GM23338 (cell line): ENCODE measurements at places on chromosomes 7 and 10. TPM values are rescaled to one million over a fixed set of nuclear protein-coding genes. Genes with fewer than 3 reads are reported as not detected.

DNA sequence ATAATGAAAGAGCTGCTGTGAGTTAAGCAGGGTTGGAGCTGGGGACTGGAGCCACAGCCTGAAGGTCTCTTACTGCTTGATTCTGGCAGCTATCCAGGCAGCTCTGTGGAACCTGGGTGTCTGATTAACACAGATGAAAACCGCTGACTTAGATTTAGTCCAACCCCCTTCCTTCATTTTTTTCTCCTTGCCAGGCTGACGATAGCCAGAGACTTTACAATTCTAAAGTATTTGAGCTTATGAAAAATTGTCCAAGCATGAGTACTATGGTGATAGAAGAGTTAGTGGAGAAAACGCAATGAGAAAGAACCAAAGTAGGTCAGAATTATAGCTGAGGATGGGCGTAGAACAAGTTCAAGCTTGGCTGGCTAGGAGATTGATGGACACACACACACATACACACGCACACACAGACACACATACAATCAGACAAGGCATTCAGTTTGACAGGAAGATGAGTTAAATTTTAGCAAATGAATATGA is 13.5 kb upstream of the GPR85 start:
- DNase-seq: no peak

Gene GIMAP1
- not detected in 2 replicates for total RNA-seq

GRCh38 chr10:109698086-109698485 is 225.2 kb downstream of the XPNPEP1 start:
- no peak for DNase-seq

- DNase-seq: no peak
Observed at GRCh38 chr10:117936566-117936965, 110.2 kb downstream of the RAB11FIP2 start.

GRCh38 chr7:8605221-8605620 is 171.8 kb downstream of the NXPH1 start:
- no peak for DNase-seq

Gene EBLN1
- not detected in 2 replicates for total RNA-seq

Gene TRA2A
- total RNA-seq: 82.6 and 118 TPM in 2 replicates

DNA sequence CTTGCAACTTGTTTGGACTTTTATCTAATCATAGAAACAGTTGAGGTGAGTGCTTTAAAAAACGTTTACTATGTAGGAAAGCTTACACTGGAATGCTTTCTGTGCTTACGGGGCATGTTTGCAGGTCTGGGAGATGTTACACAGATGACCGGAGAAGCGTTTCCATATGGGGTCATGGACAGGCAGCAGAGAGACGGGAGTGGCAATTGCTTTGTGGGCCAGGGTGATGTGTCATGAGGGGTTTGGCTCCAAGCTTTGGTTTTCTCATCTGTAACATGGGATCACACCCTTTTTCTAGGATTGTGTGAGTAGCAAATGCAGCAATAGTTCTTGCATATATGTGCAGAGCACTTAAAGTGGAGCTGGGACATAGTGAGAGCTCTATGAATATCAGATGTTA is 174.8 kb upstream of the MKI67 start:
- no peak for DNase-seq

DNA sequence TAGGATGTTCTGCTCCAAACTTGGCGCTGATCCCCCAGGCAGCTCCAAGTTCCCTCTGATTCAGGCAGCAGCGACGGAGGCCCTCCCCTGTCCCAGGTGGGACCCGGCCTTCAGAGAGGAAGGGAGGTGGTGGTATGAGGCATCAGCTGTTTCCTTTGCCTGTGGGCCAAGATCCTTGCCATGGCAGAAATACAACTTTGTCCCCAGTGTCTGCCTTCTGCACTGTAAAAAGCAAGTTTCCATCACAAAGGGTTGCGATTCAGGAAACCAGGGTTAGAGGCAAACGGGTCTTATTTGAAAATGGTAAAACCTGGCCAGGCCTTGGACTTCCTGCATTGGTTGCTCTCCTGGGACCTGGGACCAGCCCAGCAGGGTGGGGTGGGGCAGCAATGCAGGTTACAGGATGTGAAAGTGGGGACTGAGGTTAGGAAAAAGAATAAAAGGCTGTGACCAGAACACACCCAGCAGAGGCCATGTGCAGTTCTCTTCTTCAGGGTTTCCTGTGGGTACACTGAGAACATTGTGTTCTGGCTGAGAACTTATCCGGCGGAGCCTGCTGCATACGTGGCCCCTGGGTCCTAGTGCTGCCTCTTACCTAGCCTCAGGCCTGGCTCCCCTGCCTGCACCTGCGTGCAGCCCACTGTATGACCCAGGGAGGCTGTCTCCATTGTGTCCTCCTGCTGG is 25.1 kb upstream of the DDIT4 start:
- DNase-seq: peak; percentile 76

DNA sequence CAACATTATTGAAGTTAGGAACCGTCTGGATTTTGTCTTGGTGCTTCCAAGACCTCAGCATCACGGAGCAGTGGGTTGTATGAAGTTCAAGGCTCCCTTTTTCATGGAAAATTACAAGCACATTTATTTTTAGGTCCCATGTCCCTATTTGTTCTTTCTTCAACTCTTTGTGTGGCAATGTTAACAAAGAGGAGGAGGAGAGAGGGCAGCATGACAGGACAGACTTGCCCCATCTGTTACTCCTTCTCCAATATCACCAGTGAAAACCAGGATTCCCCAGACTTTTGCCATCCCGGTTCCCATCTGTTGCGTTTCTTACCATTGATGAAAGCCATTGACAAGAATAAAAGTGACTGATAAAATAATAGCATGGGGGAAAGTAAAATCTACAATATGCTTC is 28.6 kb downstream of the EEPD1 start:
- DNase-seq: no peak

DNA sequence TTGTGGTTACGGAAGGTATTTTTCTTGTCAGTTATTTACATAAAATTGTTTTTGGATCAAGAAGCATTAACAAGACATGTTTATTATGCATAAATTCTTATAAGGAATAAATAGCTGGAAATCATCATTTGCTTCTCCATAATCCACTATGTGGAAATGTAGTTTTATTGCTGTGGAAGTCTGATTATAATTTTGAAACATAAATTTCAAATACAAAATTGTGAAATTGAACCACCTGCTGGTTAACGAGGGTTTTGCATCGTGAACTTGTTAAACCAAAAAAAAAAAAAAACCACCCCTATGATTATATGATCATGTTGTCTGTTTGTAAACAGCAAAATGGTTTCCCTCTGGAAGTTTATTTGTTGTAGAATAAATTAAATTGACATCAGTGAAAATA is 25.9 kb downstream of the ABRAXAS2 start:
- DNase-seq: peak; percentile 45

GRCh38 chr10:11670381-11670780 is 58.9 kb upstream of the USP6NL start:
- DNase-seq: no peak

DNA sequence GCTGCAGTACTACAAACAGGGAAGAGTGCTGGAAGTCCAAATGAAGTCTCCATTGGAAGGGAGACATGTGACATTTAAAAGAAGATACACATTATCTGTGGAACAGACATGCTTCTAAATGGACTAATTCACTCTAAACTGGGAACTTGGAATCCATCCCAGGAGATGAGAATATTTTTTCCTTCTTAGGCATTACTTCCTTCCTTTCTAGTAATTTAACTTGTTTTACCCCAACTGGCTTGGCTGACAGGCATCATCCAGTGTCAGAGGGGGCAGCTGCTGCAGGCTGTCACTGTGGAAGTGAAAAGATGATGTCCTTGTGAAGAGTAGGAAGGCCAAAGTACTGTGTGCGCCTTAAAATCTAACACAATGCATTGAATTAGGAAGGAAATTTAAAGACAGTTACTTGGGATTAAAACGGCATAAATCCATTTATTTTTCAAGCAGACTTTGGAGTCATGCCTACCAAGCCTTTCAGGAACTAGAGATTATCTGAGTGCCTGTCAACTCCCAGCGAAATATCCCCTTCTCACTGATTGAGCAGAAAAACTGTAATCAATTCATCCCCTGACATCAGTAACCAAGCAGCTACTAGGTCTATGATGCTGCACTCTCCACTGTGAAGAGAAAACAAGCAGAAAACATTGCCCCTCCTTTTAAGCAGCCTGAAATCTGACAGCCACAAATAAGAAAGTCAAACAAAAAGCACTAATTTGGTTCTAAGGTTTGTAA is 161.2 kb downstream of the DGKI start:
- no peak for DNase-seq

GRCh38 chr10:72694476-72695369 is 2.8 kb downstream of the MCU start:
- no peak for DNase-seq

DNA sequence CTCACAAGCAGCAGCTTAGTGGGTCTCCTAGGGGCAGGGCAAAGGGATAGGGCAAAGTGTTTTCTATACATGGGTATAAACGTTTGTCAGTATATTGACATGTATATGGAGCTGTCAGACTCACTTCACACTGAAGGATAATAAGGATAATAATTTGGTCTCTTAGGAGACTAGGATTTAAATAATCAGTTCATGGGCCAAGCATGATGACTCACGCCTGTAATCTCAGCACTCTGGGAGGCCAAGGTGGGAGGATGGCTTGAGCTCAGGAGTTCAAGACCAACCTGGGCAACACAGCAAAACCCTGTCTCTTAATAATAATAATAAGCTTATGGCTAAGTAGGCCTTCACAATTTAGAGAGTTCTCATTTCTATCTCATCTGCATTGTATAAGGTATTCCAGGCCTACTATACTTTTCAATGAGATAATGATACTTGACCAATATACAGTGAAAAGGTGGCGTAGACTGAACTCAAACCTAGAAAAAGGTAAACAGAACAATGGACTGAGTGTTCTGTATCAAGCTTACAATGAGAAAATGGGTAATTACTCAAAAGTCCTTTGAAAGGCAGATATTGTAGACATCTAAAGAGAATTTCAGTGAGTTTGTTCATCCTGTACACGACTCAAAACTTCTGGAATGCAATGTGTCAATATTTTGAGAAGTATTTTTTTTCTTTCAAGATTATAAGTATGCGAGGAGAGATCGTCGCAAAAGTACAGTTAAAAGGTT is 7.0 kb downstream of the GSAP start:
- no peak for DNase-seq

DNA sequence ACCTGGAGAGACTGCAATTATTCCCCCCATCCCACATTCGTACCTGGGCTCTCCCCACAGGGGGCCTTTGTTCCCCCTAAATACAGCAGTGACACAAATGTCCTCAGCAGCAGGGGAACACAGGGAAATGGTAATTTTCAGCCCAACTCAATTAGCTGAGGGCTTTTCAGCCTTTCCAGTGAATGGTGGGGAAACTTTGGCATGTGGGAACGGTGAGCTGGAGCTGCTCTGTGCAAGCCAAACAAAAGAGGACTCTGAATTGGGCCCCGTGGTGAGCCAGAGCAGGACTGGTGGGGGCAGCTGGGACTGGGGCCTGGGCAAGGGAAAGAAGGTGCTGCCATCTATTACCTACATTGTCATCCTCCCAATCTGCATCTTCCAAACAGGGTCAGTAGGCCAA is 51.0 kb downstream of the FBXW4 start:
- peak; percentile 84 for DNase-seq

Gene CCDC3
- total RNA-seq: 4.5 and 5.2 TPM in 2 replicates

DNA sequence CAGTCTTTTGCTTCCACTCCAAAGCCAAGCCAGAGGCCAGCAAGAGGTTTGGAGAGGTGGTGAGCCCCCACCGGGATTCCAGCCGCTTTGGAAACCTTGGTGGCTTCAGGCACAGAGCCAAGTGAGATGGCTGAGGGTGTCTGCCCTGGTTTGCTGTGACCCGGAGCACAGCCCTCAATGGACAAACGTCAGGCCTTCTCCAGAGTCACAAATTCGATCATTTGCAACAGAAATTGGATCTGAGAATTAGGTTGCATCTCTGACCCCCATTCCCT is 885 bp upstream of the NKX1-2 start:
- DNase-seq: no peak

Gene NEUROD6
- total RNA-seq: not detected in 2 replicates

DNA sequence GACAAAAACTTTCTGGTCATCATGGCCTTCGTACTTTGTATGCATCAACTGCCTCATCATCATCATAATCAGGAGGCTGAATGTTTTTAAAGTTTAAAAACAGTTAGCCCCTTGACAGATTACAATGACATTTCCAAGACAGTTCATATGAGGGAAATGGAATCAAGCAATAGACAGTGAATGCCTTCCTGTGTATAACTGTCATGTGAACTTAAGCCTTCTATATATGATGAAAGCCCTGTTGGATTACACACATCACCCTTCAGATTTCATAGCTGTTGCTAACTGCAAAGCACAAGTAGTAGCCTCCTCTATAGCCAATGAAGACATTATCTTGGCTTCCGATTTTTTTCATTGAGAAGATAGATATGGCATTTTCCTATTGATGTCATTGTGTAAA is 154.0 kb downstream of the PLXDC2 start:
- no peak for DNase-seq

GRCh38 chr7:158924956-158925355 is 68.6 kb downstream of the DYNC2I1 start:
- DNase-seq: no peak

DNA sequence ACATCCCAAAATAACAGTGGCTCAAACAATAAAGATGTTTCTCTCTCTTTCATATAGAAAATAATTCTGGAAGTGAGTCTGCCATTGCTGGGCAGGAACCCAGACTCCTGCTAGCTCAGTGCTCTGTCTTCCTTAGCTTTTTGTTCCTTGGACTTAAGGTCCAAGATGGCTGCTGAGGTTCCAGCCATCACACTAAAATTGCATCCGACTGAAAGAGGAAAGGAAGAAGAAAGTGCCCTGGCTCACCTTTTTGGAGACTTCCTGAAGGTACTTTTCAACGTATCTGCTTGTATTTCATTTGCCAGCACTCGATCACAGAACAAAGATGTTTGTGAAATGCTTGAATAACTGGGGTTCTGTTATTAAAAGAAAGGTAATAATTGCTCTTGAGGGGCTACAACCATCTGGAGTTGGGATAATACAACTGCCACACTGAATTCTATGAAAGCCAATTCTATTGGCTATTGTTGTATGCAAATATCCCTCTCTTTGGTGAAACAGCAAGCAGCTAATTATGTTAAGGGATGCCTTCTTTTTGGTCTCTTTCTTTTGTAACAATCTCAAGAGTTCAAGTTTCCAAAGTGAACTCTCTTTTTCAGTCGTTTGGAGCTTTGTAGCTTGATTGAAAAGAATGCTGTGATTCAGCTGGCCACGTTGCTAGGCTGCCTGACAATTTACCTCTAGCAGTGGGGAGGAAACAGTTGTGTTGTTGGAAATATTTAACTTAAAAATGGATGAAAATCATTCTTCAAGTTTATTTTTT is 83.9 kb downstream of the BAMBI start:
- DNase-seq: peak; percentile 74

- no peak for DNase-seq
Observed at GRCh38 chr10:66455304-66455703, 470.5 kb upstream of the LRRTM3 start.

GRCh38 chr10:124379609-124380193 is 39.0 kb downstream of the OAT start:
- DNase-seq: no peak

- DNase-seq: no peak
Observed at GRCh38 chr10:49735848-49736563, 26.1 kb downstream of the OGDHL start.

DNA sequence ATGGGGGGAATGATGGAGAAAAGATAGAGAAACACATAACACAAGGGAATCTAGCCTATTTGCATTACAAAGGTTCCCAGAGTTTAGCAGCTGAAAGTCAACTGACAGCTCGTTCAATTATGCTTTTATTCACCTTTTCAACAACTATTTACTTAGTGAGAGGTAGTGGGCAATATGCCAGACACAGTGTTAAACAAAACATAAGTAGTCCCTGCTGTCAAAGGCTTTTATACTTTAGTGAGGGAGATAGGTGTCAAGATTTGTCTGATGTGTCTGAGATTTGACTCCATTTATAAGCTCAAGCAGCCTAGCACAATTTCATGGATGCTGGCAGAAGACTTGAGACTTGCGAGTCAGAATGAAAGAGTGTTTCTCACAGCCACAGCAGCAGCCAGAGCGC is 549.0 kb upstream of the VSTM2A start:
- no peak for DNase-seq
